ENCODE measurements at places on chromosomes 1 and 21. TPM values are rescaled to one million over a fixed set of nuclear protein-coding genes. Genes with fewer than 3 reads are reported as not detected.

The CCSAP gene
- total RNA-seq, result 5.5 TPM

The KDF1 gene
- total RNA-seq, result 7.1 TPM

The MMEL1 gene
- 0.65 TPM for total RNA-seq

The TAF12 gene
- total RNA-seq, result 29.2 TPM

The FCGR1A gene
- total RNA-seq, result not detected

The DRAXIN gene
- 0.05 TPM for total RNA-seq

The BRDT gene
- total RNA-seq, result not detected

The DCST2 gene
- total RNA-seq, result 0.05 TPM
